ENCODE measurements at places on chromosomes 5 and 9. TPM values are rescaled to one million over a fixed set of nuclear protein-coding genes. Genes with fewer than 3 reads are reported as not detected.

- peak; percentile 52 for DNase-seq
These were observed 99.1 kb downstream of the FBXO38 start for GRCh38 chr5:148482697-148483462.

LCN1 gene
- total RNA-seq, result not detected

GRCh38 chr9:99116003-99116411, 11.1 kb downstream of the TGFBR1 start:
- no peak for DNase-seq

GRCh38 chr5:180618829-180619562, 27.7 kb upstream of the SCGB3A1 start:
- peak; percentile 98 for DNase-seq

- DNase-seq, result no peak
These were observed 1200.2 kb upstream of the CDH6 start for GRCh38 chr5:29993286-29993685.
